ENCODE measurements at places on chromosomes 3 and 15. TPM values are rescaled to one million over a fixed set of nuclear protein-coding genes. Genes with fewer than 3 reads are reported as not detected.

Gene GRK7
- total RNA-seq, result not detected

Gene ARRDC4
- total RNA-seq, result 13.4 TPM

Gene CELSR3
- total RNA-seq, result 0.16 TPM

Gene KCNAB1
- not detected for total RNA-seq

Gene LYZL4
- not detected for total RNA-seq

Gene ALG1L2
- total RNA-seq, result not detected

Gene CYP11A1
- total RNA-seq, result 0.30 TPM

Gene PLA2G4F
- not detected for total RNA-seq

Gene SPSB4
- total RNA-seq, result 0.23 TPM

Gene CAND2
- 0.23 TPM for total RNA-seq

Gene TRPM1
- total RNA-seq, result not detected

Gene RTP3
- total RNA-seq, result not detected

Gene MNS1
- total RNA-seq, result 10.9 TPM

Gene NEK10
- total RNA-seq, result 4.7 TPM

Data from MG63 (cell line).